ENCODE measurements at places on chromosomes 1 and 21.
A peak's percentile ranks its signal among the peaks of the same experiment; 100 is the strongest.

DNA sequence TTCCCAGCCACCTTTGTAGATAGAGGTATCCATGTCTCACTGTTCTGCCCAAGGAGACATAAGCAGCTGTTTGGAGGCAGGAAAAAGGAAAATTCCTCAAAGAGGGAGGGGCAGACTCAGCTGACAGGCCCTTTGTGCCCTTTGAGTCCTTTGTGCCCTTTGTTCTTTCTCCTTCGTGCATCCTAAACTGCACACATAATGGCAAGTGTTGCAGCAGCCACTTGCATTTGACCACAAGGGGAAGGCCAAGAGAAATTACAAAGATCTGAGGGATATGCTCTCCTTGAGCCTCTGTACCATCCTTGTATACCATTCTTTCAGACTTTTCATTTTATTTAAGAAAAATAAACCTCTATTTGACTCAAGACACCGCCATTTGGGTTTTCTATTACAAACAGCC is 71.8 kb upstream of the PKN2 start:
- DNase-seq: no peak

DNA sequence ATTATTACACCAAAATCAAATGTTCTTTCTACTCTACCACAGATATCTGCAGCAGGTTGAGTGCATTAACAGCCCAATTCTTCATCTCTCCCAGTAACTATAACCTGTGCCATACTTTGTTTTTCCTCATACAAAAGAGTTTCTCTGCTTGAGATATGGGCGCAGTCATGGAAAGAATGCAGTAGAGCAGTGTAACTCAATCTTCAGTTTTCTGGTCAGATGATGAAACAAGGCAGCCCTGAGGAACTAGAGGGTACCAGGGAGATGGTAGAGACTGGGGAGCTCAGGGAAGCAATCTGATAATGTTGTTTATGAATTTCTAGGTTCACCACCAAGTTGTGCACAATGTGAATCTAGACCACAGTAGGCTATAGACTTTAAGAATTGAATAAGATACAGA is 39.6 kb downstream of the ASPM start:
- no peak for DNase-seq

DNA sequence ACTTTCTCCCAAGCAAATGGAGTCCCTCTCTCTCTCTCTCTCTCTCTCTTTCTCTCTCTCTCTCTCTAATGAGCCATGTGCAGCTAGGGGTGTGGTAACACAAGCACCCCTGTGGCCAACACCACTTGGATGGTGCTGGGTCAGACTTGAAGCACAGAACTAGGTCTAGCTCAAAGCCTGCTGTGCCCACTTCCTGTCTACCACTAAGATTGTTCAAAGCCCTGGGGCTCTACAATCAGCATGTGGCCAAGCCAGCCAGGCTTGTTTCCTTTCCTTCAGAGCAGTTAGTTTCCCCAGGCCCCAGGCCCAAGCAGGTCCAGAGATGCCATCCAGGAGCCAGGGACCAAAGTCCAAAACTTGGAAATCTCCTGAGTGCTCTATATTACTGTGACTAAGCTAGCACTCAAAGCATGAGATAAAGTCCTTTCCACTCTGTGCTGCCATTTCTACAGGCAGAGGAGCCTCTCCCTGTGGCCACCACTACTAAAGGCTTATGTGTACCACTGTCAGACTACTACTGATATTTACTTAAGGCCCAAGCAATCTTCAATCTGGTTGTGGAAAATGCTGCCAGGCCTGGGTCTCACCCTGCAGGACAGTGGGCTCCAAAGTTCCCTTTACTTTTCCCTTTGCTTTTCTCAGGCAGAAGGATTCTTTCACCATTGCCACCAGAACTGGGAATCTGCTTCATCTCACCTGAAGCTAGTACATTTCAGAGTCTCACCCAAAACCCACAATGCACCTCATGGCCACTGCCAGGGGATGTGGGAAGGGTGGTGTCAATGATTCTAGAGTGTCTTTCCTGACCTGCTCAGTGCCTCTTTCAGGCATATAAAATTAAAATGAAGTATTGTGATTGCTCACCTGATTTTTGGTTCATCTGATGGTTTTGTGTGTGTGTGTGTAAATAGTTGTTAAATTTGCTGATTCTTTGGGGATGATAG is 999.5 kb downstream of the NCAM2 start:
- no peak for DNase-seq

GRCh38 chr1:118995312-118996016 is 7.3 kb upstream of the TBX15 start:
- no peak for DNase-seq

DNA sequence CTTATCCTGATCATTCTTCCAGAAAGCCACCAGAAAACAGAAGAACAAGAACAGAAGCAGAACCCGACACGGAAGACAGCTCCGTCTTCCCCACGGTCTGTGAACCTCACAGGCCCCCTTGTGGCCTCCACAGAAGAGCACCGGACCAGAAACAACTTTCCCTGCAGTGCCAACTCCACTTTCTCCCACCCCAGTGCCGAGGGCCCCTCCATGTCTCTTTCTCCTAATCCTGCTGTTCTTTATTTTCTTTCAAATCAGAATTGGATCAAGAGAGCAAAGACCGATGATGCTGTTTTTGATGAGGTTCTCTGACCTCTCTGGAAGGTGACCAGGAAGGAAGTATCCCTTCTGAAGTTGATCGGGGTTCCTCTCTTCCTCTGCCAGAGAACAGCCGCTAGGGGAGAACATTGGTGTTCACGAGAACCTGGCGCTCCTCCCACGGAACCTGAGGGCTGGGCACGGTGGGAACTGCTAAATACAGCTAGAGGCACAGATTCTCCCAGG is 58.9 kb upstream of the CTTNBP2NL start:
- peak; percentile 82 for DNase-seq

DNA sequence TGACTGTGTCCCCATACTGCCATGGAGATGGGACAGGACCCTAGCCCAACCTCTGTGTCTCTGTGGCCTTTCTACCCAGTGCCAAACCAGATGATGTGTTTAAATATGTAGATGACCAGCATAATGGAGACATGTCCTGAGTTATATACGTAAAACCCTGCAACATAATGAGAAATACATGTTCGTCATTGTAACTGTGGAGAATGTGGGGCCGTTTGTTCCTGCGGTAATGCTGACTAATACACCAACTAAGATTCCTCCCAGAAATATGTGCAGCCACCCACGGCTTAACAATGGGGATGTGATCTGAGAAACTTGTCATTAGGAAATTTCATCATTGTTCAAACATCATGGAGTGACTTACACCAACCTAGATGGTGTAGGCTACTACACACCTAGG is 71.7 kb upstream of the SIM2 start:
- peak; percentile 28 for DNase-seq

GRCh38 chr1:244074559-244075171 is 23.6 kb downstream of the ZBTB18 start:
- no peak for DNase-seq

- DNase-seq: no peak
Measured at GRCh38 chr1:12511516-12512468, 106.2 kb downstream of the DHRS3 start.

- no peak for DNase-seq
Measured at GRCh38 chr21:17438635-17439034, 74.2 kb upstream of the CXADR start.

DNA sequence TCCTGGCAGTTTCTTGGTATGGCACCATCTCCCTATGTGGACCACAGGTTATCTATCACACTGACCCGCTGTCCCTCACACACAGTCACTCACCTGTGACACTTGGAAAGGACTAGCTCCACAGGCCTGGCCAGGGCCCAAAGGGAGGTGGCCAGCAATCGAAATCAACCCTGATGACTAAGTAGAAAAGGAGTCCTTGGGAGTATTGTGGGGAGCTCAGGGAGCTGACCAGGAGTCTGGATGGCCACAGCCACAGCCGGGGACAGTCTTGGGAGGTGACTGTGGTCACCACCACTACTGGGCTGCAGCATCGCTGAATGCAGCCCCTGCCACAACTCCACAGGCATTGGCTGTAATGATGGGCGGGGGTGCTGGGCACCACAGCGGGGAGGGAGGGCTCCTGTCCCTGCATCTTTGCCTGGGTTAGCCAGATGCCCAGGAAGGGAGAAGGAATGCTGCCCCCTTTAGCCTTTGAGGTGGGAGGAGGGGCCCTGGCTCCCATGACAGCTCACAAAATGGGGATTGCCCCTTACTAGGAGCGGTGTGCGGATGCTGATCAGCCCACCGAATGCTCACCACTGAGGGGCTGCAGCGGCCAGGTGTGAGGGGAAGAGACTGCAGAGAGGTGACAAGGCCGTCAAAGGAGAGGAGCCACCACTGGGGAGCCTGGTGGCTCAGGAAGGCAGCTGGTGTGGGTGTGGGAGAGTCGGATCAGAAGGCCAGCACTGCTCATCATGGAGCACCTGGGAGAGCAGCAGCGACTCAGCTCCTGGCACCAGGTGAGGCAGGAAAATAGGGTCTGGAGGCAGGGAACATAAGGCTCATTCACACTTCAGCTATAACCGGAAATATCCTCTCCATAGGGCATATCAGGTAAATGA is 61.3 kb downstream of the H3-3A start:
- peak; percentile 60 for DNase-seq

GRCh38 chr1:235495030-235495429 is 9.2 kb downstream of the B3GALNT2 start:
- no peak for DNase-seq

DNA sequence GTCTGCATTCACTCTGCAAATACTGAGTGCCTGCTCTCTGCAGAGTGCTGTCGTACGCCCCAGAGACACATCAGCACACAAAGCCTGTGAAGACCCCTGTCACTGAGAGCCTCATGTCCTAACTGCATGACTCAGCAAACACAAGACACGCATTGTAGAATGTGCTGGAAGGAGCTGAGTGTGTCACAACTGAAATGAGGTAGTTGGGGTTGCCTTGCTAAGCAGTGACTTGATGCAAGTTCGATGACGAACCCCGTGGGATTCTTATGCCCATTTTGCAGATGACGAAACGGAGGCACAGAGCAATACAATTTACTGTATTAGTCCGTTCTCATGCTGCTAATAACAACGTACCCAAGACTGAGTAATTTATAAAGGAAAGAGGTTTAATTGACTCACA is 65.1 kb downstream of the RIPK4 start:
- no peak for DNase-seq

GRCh38 chr1:15583016-15583706 is 1.7 kb downstream of the AGMAT start:
- no peak for DNase-seq

DNA sequence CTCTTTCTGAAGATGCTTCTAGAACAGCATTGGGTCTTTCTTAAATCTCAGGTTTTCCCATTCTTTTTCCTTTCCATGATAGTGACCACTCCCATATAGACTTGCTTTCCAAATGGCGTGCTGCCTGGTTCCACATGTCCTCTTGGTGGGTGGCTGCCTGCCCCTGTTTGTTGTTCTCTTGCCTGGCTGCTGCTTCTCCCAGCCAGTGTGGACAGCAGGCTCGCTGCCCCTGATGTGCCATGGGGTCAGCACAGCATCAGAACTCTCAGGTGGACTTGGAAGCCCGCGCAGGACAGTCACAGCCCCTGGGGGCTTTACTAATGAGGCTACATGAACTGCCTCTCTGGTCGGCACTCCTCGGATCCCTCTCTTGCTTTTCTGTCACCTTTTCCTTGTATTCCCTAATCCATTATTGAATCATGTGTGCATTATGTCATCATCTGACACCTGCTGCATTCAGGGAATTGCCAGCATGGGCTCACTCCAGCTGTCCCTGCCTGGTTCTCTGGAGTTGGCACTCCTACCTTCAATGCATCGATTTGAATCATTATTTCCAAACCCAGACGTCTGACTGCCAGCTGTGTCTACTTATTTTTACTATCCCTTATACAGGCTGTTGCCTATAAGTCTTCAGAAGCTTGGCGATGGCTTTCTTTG is 100.5 kb upstream of the COA6 start:
- no peak for DNase-seq

- no peak for DNase-seq
Measured at GRCh38 chr1:87106867-87107266, 192.4 kb downstream of the HS2ST1 start.

GRCh38 chr21:38945545-38946245 is 140.0 kb downstream of the ETS2 start:
- DNase-seq: no peak

DNA sequence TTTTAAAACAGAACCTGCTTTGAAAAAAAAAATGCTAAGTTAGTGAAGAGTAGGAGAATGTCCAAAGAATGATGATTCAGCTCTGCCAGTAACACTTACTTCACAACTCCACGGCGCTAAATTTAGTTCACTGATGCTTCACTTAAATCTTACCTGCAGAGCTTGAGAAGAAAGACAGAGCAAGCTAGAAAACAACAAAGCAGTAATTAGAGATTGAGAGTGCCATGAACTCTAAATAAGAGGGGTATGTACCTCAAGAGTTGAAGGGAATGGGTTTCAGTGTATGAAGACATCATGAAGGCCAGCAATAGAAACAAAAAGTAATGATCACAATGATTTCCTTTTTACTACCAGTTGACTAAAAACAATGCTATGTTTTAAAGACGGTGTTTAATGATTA is 32.8 kb downstream of the EPRS1 start:
- peak; percentile 13 for DNase-seq

GRCh38 chr1:20368866-20369470 is 78.3 kb downstream of the VWA5B1 start:
- no peak for DNase-seq

- no peak for DNase-seq
Measured at GRCh38 chr1:203131548-203132200, 4.1 kb downstream of the ADORA1 start.

- DNase-seq: no peak
Measured at GRCh38 chr1:98452162-98452561, 209.4 kb upstream of the SNX7 start.

DNA sequence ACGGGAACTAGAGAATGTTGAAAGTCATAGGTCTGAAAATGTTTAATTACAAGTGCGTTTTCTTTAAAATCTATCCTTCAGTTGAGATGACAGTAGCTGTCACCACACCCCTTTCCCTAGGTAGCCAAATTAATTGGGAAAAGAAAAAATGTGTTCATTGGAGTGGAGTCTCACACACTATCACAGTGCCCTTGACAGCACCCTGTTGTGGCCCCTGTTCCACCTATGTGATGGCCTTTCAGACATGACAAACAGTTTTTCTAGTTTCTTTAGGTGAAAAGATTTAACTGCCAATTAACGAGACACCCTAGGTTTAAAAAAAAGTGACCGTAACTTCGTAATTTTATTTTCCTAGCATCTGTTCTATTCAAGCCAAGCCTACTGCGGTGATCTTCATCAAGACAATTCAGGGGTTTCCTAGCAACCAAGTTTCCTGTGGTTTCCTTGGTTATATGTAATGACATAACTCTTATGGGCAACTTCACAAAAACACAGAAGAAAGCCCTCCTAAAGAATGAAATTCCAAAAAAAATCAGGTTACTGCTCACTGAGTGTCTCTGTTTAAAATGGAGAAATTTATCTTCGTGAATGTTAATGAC is 298.3 kb downstream of the PDE4B start:
- peak; percentile 11 for DNase-seq

DNA sequence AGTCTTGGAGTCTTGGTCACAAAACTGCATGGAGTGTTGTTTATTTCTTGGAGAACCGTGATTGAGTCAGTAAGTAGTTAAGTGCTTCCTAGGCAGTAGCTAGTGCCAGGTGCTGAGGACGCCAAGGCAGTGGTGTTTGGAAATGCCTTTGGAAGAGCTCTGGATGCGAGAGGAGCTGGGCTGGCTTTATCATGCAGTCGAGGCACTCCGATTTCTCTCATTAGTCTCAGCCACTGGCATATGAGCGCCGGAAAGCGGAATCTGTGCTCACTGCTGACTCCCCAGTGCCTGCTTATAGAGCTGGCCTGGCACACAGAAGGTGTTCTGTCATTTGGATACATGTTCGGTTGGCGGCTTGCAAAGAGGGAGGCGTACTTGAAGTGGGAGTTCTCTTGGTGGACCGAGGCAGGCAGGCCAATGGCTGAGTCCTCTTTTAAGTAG is 3.6 kb downstream of the TENT5C start:
- no peak for DNase-seq

- DNase-seq: no peak
Measured at GRCh38 chr1:18200918-18201317, 93.3 kb downstream of the IGSF21 start.
